ENCODE measurements at places on chromosomes 6 and 20.

GRCh38 chr6:37033255-37033654, 27.8 kb downstream of the FGD2 start:
- DNase-seq = no peak

GRCh38 chr6:89689732-89690131, 51.2 kb upstream of the LYRM2 start:
- DNase-seq = no peak

GRCh38 chr20:19498756-19499155, 259.3 kb upstream of the RIN2 start:
- no peak for DNase-seq

GRCh38 chr6:31272436-31272835, 544 bp upstream of the HLA-C start:
- DNase-seq = no peak

GRCh38 chr6:74250161-74250818, 554.3 kb downstream of the CD109 start:
- DNase-seq = no peak

DNA sequence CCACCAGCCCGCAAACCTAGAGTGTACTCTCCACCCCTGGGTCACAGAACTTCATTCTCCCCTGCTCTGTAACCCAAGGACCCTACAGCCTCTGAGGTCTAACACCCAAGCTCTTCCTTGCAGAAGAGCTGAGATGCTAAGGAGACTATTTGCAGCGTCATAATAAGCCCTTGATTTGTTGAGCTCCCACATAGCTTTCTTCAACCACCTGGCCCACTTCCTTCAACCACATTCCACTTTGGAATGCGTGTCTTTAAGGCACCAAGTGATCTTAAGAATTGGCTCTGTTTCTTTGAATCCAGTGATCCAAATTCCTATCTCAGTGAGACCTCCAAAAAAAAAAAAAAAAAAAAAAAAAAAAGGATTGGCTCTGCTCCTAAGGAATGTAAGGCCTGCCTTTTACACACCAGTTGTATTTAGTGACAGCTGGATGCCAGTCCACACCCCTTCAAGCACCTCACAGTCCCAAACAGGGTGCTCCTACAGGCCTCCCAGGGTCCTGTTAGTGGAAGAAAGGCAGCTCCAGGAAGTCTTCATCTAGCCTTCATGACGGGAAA, 106.2 kb downstream of the UBE3D start:
- no peak for DNase-seq

GRCh38 chr6:17415321-17415720, 21.9 kb downstream of the CAP2 start:
- no peak for DNase-seq

DNA sequence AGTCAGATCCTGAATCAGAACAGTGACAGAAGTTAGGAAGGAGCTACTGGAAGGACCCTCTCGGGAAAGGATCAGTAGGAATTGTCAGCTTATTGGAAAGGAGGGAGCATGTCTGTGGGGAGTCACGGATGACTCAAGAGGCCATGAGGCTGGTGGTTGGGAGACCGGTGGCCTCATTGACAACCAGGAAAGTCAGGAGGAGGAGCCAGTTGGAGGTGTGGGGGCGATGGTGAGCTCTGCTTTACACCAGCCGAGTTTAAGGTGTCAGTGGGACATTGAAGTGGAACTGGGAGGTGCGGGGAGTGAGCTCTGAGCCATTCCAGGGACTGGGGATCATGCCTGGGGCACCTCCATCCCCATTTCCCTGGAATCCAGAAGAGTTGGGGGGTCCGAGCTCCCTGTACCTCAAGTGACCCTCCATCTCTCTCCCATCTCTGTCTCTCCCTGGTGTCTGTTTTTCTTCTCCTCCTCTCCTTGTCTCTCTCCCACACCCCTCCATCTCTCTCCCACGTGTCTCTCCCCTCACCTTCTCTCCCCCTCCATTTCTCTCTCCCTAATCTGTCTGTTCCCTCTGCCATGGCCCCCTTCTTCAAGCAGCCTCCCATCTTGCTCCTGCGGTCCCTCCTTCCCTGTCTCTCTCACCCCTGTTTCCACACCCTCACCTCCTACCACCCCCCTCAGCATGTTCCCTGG, 14.3 kb upstream of the ZBTB9 start:
- DNase-seq = no peak

DNA sequence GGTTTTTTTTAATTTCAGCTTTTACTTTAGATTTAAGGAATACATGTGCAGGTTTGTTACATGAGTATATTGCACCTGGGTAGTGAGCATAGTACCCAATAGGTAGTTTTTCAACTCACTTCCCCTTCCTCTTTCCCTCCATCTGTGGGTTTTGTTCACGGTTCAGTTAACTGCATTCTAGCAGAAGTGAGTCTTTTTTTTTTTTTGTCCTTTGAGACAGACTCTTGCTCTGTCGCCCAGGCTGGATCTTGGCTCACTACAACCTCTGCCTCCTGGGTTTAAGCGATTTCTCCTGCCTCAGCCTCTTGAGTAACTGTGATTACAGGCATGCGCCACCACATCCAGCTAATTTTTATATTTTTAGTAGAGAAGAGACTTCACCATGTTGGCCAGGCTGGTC, 8.7 kb downstream of the UBR2 start:
- DNase-seq = no peak

DNA sequence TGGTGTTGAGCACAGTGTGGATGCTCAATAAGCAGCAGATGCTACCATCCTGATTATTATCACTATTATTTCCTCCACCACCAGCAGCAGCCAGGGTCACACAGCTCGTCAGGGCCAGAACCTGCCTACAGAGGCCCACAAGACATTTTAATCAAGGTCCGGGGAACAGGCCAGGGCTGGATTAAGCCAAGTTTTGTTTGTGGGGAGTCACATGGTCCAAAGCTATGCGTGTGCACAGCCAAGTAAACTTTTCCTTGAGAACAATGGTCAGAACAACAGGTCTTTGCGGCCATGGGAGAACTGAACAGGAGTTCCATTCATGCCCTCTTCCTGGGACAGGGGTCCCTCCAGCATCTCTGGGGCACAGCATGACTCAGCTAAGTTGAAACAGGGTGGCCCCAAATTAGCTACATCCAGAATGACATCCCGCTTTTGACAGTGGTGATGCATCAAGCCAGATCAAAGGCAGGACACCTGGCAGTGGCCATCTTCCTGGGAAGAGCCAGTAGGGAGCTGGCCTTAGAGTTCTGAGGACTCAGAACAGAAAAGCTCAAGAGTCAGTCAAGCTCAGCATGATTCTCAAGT, 11.7 kb downstream of the SNTA1 start:
- no peak for DNase-seq

GRCh38 chr6:48048451-48049146, 62.4 kb downstream of the PTCHD4 start:
- DNase-seq = no peak

- no peak for DNase-seq
These were observed 501.5 kb upstream of the FLRT3 start for GRCh38 chr20:14838663-14839628.

GRCh38 chr20:16043931-16044330, 529.3 kb downstream of the KIF16B start:
- DNase-seq = no peak

DNA sequence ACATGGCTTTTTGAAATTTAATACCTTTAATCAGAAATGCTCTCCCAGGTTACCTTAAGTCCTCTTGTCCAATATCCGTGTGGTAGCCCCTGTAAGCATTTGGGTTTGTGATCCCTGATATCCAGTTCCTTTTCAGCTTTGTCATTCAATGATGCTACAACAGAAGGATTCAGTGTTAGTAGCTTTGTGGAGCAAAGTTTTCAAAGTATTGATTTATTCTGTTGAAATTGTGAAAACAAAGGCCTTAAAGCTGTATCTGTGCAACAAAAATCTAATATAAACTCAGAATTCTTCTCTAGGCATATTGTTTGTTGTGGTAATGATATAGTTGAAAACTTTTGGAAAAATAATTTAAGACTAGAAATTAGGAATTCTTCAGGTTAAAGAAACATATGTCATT, 91.9 kb downstream of the ADGRB3 start:
- DNase-seq = no peak

- DNase-seq = no peak
These were observed 71.3 kb downstream of the MANEA start for GRCh38 chr6:95648636-95649035.

GRCh38 chr20:14922503-14923267, 585.3 kb upstream of the FLRT3 start:
- DNase-seq = no peak

GRCh38 chr6:153312634-153313033, 181.6 kb upstream of the RGS17 start:
- DNase-seq = no peak

DNA sequence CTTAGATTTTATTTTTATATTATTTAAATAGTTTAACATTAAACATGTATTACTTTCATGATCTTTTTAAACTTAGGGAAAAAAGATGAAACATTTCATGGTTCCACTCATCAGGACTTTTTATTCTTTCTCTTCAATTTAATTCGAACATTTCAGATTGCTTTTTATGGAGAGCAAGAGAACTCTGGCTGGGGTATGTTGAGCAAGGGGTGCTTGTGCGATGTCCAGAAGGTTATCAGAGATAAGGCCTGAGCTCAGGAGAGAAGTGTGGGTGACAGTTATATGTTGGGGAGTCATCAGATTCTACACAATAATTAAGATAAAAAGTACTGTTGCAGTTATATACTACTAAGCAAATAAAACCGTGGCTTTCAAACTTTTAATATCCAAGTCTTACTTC, 37.5 kb downstream of the FKBP5 start:
- DNase-seq = no peak

GRCh38 chr20:944774-945410, 28.8 kb upstream of the ANGPT4 start:
- no peak for DNase-seq

GRCh38 chr6:90109141-90109540, 187.5 kb downstream of the BACH2 start:
- no peak for DNase-seq

DNA sequence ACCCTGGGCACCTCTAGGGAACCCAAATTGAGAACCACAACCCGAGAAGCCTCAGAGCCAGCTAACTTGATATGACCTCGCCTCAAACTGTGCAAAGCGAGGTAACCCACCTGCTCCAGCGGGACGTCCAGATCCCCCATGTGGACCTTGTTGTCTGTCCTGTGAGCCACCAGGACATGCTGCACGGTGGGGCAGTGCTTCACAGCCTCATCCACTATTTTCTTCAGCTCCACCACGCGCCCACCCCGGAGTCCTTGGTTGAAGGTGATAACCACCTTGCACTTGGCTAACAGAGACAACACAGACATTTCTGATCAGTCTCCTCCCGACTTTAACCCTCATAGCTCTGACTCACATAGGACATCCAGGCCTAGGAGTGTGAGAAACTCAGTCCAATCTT, 30.8 kb upstream of the APMAP start:
- DNase-seq = no peak

GRCh38 chr6:168968228-168968627, 285.4 kb downstream of the THBS2 start:
- DNase-seq = no peak

GRCh38 chr20:366041-366718, 14.4 kb upstream of the TRIB3 start:
- no peak for DNase-seq

GRCh38 chr6:36666826-36667591, 11.5 kb upstream of the CDKN1A start:
- DNase-seq = no peak

- no peak for DNase-seq
These were observed 920 bp upstream of the RNF5 start for GRCh38 chr6:32177183-32177787.

GRCh38 chr6:145187491-145188206, 547.7 kb downstream of the EPM2A start:
- no peak for DNase-seq

GRCh38 chr6:129844118-129844891, 16.8 kb downstream of the TMEM244 start:
- no peak for DNase-seq

GRCh38 chr6:168611691-168612090, 170.7 kb downstream of the SMOC2 start:
- DNase-seq = no peak

GRCh38 chr6:47483853-47484546, 6.4 kb downstream of the CD2AP start:
- DNase-seq = no peak

DNA sequence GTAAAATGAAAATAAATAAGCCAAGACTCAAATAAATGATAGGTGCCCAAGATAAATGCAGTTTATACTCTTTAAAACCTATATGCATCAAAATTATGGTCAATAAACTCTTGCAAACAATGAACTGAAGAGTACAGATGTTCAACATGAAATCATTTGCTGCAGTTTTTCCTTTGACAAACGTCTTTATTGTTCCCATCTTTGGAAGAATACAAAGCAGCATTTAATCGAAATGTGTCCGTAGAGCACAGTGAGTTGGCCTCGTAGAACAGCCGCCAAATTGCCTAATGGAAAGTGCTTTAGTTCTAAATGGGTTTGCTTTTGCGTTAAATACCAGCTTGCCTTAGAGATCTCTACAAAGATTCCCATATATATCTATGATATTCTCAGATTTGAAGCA, 447.4 kb downstream of the PKHD1 start:
- no peak for DNase-seq

DNA sequence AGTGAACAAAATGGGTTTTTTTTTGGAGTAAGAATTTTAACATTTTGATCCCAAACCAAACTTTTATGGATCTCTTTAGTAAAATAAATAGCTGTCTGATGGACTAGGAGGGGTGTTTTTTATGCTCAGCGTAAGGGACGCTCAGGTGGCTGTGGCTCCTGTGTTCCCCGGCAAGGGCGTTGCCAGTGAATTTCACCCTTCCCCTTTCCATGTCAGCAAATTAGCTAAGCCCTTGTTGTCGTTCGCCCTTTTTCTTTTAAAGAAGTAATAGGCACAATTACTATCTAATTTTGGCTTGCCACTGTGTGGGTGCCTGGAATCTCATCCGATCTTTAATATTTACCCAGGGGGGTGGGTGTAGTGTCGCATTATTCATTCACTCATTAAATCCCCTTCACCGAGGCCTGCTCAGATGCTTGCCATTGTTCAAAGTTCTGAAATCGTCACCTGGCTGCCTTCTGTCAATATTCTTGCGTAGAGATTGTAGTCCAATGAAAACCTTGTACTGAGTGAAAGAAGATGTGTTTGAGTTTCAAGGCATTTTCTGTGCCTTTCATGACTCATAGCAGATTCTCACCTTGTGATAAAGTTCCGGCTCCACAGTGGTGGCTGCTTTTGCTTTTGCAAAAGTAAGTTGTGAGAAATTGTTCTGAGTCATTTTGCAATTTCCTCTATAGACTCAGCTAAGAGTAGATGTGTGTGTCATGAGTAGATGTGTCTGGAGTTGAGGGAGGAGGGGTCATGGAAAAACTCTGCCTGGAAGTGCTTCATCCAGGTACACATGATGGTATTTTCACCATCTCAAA, 40.0 kb upstream of the CLDN20 start:
- DNase-seq = no peak

GRCh38 chr6:142055219-142055618, 77.5 kb upstream of the GJE1 start:
- DNase-seq = no peak

- DNase-seq = no peak
These were observed 223.2 kb upstream of the ECI2 start for GRCh38 chr6:4358414-4359107.

- DNase-seq = peak; percentile 67
These were observed at the start of gene CEBPB for GRCh38 chr20:50190251-50191064. Gene CEBPB (plus strand): TSS chr20:50190830. CDS start chr20:50191034, 204 bp downstream.
